ENCODE measurements at places on chromosomes 13 and 19. TPM values are rescaled to one million over a fixed set of nuclear protein-coding genes. Genes with fewer than 3 reads are reported as not detected.

GRCh38 chr19:40393894-40394815, 4.2 kb upstream of the HIPK4 start:
- peaks cover 5% of the 10 kb centered on the region for H3K4me1 ChIP-seq
- H3K27ac ChIP-seq, result no peak overlapping the region
- no peaks in the 10 kb centered on the region for H3K36me3 ChIP-seq

KLK15 gene
- polyA plus RNA-seq, result not detected

GRCh38 chr19:42191330-42191729, 26.1 kb downstream of the DEDD2 start:
- DNase-seq, result no peak
- H3K36me3 ChIP-seq, result no peaks in the 10 kb centered on the region
- H3K27me3 ChIP-seq, result no peaks in the 10 kb centered on the region
- H3K4me3 ChIP-seq, result no peak overlapping the region
- H3K27ac ChIP-seq, result no peak overlapping the region

- H3K4me3 ChIP-seq, result no peak overlapping the region
- no peak for DNase-seq
- peaks cover 8% of the 10 kb centered on the region for H3K4me1 ChIP-seq
- no peak overlapping the region for H3K27ac ChIP-seq
- peaks cover 22% of the 10 kb centered on the region for H3K36me3 ChIP-seq
These were observed 10.3 kb downstream of the SH3GL1 start for GRCh38 chr19:4390017-4390566.

APLP1 gene
- 1.2 TPM for polyA plus RNA-seq

GRCh38 chr13:47087841-47088240, 191.0 kb upstream of the HTR2A start:
- H3K27me3 ChIP-seq, result no peaks in the 10 kb centered on the region
- DNase-seq, result no peak
- no peak overlapping the region for H3K27ac ChIP-seq
- no peak overlapping the region for H3K4me3 ChIP-seq
- no peaks in the 10 kb centered on the region for H3K36me3 ChIP-seq

DNA sequence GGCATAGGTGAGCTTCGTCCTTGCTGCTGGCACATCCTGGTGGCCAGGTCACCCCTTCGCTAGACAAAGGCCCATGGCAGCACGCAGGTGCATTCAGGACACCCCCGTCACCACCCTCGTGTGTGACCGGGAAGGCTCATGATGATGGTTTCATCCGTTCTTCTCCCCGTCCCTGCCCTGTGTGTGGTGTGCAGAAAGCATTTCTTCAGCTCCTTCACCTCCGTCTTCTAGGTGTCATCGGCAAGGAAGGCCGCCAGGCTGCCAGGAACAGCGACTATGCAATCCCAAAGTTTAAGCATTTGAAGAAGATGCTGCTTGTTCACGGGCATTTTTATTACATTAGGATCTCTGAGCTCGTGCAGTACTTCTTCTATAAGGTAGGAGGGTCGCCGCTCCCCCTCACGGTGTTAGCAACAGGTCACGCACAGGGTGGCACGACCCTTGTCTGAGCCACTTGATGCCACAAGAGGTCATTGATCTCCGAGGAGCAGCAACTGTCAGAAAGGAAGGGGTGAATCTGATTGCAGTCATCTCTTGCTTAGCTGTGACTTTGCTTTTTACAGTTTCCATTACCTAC, 111.0 kb upstream of the MCF2L start:
- peaks cover 19% of the 10 kb centered on the region for H3K36me3 ChIP-seq
- H3K27ac ChIP-seq, result no peak overlapping the region
- no peaks in the 10 kb centered on the region for H3K27me3 ChIP-seq

PSG11 gene
- polyA plus RNA-seq, result not detected

- no peak for DNase-seq
- no peaks in the 10 kb centered on the region for H3K4me1 ChIP-seq
- no peaks in the 10 kb centered on the region for H3K27me3 ChIP-seq
- H3K27ac ChIP-seq, result no peak overlapping the region
- no peaks in the 10 kb centered on the region for H3K36me3 ChIP-seq
- no peak overlapping the region for H3K4me3 ChIP-seq
These were observed 23.3 kb downstream of the SERP2 start for GRCh38 chr13:44396701-44397580.

DNA sequence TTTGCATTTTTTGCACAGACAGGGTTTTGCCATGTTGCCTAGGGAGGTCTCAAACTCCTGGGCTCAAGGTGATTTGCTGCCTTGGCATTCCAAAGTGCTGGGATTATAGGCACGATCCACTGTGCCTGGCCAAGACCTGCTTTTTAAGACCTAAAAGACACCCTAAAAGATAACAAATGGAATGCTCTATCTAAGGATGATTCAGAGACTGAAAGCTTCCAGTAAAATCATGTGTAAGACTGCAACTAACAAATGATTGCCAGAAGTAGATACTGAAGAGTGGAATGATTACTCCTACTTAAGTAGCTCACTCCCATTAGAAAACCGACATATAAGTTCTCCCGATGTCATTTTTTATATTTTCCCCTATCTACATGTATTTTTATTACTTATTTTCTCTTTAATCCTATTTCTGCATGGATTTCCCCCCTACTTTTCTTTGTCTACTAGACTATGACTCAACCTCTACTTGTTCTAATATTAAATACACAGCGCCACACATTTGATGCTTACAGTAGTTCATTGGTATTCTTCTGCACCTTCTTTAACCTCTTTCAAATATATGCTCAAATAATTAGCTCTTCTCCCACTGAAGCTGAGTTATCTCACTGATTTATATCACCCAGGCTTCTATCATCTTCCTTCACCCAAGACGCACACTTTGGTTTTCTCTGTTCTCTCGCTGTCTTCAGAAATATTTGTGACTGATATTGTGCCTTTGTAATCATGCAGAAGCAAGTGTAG, 32.2 kb upstream of the KLF12 start:
- H3K4me3 ChIP-seq, result no peak overlapping the region
- H3K27me3 ChIP-seq, result no peaks in the 10 kb centered on the region
- H3K4me1 ChIP-seq, result no peaks in the 10 kb centered on the region
- DNase-seq, result no peak
- no peak overlapping the region for H3K27ac ChIP-seq

EXOC3L2 gene
- polyA plus RNA-seq, result not detected

- H3K36me3 ChIP-seq, result no peaks in the 10 kb centered on the region
- H3K27me3 ChIP-seq, result no peaks in the 10 kb centered on the region
- H3K27ac ChIP-seq, result no peak overlapping the region
- DNase-seq, result no peak
- H3K4me3 ChIP-seq, result no peak overlapping the region
These were observed 159.8 kb downstream of the CYSLTR2 start for GRCh38 chr13:48813518-48813917.

GRCh38 chr13:40102854-40103253, 447.4 kb downstream of the COG6 start:
- peaks cover 6% of the 10 kb centered on the region for H3K27me3 ChIP-seq
- H3K36me3 ChIP-seq, result no peaks in the 10 kb centered on the region
- H3K4me3 ChIP-seq, result no peak overlapping the region
- H3K4me1 ChIP-seq, result peaks cover 18% of the 10 kb centered on the region

Measured in GM12878 (cell line).